ENCODE measurements at places on chromosomes 3 and 15. TPM values are rescaled to one million over a fixed set of nuclear protein-coding genes. Genes with fewer than 3 reads are reported as not detected.

Gene TFRC
- total RNA-seq = 326 TPM

Gene FETUB
- total RNA-seq = not detected

Gene TMEM108
- total RNA-seq = not detected

- DNase-seq = no peak
Measured at GRCh38 chr15:48572823-48573222, 72.7 kb downstream of the FBN1 start.

- no peak for DNase-seq
Measured at GRCh38 chr15:60426870-60427508, 29.2 kb upstream of the ANXA2 start.

- DNase-seq = no peak
Measured at GRCh38 chr3:81393251-81393650, 368.2 kb downstream of the GBE1 start.

DNA sequence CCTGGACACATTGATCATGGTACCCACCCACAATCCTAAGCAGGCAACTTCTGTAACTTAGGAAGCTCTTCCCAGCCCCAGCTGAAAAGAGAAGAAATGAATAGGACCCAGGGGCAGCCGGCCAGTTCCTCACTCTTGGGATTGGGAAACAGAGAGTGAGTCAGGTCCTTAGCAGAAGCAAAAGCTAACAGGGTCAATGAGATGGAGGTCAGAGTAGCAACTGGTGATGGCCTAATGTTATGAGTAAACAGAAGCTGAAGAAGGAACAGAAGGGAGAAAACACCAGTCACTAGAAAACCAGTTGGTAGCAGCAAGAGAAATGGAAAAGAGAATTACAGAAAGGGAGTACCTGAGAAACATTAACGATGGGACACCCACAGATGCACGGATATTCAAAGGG lies 20.0 kb downstream of the RIOX2 start:
- DNase-seq = no peak
